H54 (cell line): ENCODE measurements at places on chromosomes 5 and 9.

- DNase-seq, result peak; percentile 80
These were observed 136.9 kb upstream of the ANKH start for GRCh38 chr5:15008476-15008875.

DNA sequence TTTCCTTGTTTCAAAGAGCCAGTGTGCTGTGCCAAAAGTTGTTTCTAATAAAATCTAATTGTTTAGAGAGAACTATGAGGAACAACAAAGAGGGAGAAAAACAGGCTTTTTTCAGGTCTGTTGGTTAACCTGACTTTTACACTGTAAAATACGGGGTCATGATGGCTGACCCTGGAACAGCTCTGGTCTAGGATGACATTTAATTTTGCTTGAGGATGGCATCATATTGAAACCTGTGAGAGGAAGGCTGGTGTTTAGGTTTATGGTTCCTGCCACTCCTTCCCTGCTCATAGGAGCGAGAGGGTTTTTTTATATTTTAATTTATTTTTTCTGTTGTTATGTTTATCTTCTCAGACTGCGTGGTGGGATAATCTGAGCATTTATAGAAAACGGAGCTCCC, 327.6 kb downstream of the KDM4C start:
- no peak for DNase-seq

GRCh38 chr9:104772714-104773510, 9.0 kb downstream of the NIPSNAP3B start:
- DNase-seq, result no peak

GRCh38 chr5:92927291-92927778, 653.7 kb downstream of the NR2F1-AS1 start:
- no peak for DNase-seq

- DNase-seq, result no peak
These were observed 77.9 kb downstream of the ANXA1 start for GRCh38 chr9:73229543-73229942.

DNA sequence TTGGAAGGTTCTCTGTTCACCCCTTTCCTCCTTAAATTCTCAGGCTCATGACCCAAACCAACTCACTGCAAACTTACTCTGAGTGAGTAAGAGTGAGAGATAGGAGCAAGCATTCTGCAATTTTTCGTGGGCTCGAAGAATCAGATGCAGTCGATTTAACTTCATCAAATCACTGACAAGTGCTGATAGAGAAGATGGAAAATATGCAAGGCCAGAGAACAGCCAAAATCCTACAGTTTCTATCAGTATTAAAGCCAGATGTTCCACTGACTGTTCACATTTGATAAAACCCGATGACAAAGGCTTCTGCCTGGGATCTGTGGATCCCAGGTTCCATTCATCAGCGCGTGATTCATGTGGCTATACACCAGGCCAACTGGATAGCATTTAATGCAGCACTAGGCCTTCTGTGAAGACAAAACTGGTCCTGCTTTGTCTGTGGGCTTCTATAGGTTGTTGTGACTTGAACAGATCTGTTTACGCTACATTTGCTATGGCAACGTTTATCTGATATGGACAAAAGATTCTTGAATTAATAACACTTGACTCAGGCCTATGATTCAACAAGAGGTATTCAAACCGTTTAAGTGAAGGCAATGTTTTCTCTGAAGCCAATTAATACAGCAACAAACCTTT, 251.2 kb downstream of the NFIB start:
- no peak for DNase-seq

DNA sequence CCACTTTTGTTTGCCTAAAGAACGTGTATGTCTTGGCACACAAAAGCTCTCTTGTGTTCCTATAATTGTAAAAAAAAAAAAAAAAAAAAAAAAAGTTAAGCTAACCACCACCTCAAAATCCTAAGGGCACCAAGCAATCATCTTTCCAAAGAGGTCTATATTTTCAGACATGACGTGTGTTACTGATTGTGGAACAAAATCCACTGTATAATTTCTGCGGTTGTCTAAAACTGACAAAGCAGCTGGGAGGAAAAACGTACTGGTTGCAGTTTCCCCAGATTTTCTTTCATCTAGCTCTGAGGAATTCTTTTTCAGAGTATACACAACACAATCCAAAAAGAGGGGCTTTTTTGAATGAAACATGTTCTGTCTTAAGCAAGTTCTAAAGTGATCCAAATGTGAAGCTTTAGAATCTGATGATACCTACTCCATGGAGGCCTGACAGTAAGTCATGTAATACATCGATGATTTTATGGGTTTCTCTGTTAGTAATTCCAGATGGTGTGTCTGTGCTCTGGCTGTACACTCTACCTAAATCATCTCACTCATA, 375.6 kb upstream of the NUDT12 start:
- DNase-seq, result no peak

- DNase-seq, result no peak
These were observed 102.0 kb downstream of the STK32A start for GRCh38 chr5:147336876-147337275.

DNA sequence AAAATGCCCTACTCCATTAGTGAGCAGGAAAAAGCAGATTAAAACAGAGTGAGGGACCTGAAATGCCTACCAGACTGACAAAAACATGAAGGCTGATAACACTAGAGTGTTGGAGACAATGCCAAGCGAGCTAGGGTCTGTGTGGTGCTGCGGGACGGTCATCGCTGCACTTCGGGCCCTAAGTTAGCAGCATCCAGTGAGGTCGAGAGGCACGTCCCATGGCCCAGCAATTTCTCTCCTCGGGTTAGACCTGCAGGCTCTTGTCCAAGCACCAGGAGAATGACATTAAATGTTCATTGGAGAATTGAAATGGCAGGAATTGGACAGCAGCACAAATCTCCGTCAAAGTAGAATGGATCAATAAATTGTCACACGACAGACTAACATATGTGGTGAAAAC, 5.3 kb upstream of the CACNA1B start:
- DNase-seq, result no peak

DNA sequence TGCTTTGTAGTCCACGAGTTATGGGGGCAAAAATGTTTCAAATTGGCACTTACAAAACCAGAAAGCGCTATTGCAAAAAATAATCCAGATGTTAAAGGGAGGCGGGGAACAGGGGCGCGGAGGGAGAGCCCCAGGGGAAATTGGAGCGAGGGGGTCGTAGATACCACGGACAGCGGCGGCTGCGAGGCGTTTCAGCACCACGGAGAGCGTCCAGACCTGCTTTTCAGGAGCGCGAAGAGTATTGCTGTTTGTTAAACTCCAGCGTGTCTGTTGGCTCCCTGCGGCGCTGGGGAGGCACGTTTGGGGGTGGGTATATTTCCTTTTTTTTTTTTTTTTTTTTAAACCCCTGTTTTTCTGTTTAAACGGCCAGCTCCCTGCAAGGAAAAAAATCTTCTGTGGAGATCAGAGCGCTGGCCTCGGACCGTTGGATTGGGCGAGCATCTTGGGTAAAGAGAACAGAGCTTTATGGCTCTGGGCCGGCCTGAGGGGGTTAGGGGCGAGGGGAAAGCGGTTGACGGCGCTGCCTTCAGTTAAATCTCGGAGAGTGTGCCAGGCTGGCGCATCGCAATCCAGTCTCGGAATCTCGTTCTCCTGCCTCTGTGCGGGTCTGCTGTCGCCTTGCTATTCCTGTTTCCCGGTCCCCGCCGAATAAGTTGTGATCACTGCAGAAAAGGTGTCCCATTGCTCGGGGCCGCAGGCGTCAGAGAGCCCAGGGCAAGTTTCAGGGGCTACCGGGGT, at the start of gene GLRA1:
Gene GLRA1 (minus strand): TSS at position 288 of the 738 bp plus-strand sequence. CDS start 302 bp downstream, outside the sequence.
- peak; percentile 27 for DNase-seq

GRCh38 chr5:176864755-176865154, 34.4 kb downstream of the HK3 start:
- DNase-seq, result no peak

DNA sequence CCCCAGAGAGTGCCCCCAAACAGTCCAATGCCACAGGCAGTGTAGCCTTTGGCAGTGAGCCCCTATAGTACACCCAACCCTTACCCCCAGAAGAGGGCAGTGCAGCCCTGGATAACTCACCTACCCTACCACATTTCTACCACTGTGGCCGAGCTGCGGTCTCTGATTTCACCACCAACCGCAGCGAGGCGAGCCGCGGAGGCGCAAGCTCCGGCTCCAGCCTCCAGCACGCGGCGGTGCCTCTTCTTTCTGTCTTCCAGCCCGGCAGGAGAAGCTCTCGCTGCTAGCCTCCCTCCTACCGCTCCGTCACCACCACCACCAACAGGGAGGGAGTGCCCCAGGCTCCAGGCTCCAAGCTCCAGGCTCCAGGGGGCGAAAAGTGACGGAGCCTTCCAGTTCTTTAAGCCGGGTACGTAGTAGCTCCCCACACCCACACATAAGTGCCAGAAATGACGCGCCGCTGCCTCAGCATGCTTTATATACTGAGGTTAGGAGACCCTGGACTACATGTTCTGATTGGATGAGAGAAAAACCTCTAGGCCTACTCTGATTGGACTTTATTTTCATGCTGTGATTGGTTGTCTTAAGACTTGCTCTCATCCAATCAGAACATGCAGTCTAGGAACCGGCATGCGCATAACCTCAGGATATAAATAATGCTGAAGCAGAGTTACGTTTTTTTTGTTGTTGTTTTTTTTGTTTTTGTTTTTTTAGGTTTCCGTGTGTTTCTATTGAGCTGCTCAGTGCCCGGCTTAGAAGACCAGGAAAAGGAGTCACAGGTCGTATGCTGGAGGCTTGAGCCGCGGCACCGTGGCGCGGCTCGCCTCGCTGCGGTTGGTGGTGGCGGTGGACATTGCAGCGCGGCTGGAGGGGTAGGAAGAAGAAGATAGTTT, at the start of gene PCAT7:
Gene PCAT7 (plus strand): TSS at position 645 of the 893 bp plus-strand sequence.
- DNase-seq, result peak; percentile 66

DNA sequence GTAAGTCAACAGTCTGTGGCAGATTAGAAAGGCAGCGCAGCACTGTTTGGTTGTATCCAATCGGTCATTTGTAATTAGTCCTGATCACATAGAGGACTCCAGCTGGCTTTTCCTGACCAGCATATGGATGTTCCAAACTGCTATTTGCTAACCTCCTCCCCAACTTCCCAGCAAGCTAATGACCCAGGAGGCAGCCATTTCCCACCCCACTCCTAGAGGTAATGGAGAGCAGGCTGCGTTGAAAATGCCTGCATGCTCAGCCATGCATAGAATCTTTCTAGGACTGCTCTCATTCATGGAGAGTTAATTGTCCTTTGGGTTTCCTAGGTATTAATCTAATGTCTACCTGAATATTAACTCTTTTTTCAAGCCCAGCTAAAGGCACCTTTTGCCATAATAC, 850.6 kb upstream of the WWC1 start:
- no peak for DNase-seq

- no peak for DNase-seq
These were observed 418.1 kb upstream of the KLF4 start for GRCh38 chr9:107907715-107908114.

- no peak for DNase-seq
These were observed 13.7 kb downstream of the ADAMTSL1 start for GRCh38 chr9:18487611-18488010.

DNA sequence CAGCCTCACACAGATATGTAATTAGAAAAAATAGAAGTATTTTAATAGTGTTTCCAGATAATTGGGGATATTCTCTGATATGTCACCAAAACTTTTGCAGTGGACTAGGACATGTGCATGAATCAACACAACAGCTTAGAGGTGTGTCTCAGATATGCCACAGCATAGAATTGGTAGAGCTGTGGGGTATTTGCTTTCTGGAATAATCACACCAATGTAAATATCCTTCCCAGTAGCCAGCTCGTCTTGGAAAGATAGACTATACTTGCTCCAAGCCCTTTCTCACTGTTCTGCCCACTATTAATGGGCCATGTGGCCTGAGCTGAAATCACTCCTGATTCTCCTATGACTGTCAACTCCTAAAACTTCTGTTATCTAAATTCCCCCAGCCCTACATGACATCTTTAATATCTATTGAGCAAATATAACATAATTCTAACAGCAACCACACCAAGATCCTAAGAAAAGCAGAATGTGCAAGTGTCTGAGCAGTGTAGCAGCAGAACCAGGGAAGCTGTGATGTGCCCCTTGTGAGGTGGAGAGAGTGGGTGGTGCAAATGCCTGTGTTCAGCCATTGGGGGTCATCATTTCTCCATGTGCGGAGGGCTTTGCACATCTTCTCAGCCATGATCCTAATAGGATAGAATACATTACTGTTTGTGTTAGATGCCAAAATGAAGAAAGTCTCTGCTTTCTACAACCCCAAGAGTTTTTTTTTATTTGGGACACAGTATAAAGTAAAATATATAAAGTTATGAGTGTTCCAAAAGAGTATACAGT, 65.0 kb downstream of the MELK start:
- no peak for DNase-seq

DNA sequence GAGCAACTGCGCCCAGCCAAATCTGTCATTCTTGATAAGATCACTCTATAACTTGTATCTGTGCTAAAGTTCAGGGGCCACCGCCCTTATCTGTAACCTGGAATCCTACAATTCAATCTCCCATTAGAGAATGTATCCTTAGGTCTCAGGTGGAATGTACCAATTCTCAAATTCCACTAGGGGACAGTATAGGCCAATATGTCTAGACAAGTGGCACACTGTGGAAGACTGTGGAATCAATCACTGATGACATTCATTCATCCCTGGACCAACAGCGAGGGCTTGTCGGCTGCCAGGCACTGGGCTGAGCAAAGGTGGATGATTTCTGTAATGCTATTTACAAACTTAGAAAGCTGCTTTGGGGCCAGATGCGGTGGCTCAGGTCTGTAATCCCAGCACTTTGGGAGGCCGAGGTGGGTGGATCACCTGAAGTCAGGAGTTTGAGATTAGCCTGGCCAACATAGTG, 28.7 kb upstream of the MEGF9 start:
- peak; percentile 81 for DNase-seq

DNA sequence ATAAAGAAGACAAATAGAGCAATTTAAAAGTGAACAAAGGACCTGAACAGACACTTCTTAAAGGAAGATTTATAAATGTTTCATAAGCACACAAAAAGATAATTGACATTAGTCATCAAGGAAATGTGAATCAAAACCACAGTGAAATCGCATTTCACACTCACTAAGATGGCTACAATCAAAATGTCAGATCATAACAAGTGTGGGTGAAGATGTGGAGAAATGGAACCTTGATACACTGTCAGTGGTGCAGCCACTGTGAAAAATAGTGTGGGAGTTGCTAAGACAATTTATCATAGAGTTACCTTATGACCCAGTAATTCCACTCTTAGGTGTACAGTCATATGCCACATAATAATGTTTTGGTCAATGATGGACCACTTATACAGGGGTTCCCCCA, 54.5 kb upstream of the HTR4 start:
- DNase-seq, result no peak

GRCh38 chr5:133730866-133731265, 118.5 kb upstream of the FSTL4 start:
- DNase-seq, result no peak

GRCh38 chr5:77635067-77635916, 3.2 kb downstream of the OTP start:
- DNase-seq, result no peak

DNA sequence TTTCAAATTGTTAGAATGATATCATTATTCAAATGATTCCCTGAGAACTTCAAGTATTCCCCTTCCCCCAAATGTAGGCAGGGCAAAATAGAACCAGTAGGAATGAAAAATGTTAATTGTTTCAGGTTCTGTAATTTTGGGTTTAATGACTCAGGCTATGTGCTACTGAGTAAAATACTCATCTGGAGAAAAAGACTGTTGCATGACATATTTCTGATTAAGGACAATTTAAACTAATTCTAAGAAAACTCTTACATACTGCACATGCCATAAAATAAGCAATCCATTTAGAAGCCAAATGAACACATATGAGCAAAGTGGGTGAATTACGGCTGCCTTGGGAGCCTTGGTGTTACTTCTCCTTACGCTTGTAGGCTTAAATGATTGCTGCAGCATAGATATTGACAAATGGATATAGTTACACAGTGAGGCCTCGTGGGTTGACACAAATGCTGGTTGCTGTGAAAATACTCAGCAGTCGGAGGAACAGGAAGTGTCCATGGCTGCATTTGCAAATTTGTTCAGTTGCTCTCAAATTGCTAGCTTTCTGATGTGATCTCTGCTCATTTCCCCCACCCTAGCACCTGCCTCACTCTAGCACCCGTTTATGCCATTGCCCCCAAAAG, 174.9 kb upstream of the DMAC1 start:
- DNase-seq, result no peak
